Testis (tissue), 5 donors: ENCODE measurements at places on chromosomes 1 and 21.

- DNase-seq: no peak
Observed at GRCh38 chr1:67780637-67781036, 52.6 kb downstream of the GNG12 start.

- DNase-seq: no peak
Observed at GRCh38 chr1:83718338-83718737, 280.6 kb downstream of the TTLL7 start.

DNA sequence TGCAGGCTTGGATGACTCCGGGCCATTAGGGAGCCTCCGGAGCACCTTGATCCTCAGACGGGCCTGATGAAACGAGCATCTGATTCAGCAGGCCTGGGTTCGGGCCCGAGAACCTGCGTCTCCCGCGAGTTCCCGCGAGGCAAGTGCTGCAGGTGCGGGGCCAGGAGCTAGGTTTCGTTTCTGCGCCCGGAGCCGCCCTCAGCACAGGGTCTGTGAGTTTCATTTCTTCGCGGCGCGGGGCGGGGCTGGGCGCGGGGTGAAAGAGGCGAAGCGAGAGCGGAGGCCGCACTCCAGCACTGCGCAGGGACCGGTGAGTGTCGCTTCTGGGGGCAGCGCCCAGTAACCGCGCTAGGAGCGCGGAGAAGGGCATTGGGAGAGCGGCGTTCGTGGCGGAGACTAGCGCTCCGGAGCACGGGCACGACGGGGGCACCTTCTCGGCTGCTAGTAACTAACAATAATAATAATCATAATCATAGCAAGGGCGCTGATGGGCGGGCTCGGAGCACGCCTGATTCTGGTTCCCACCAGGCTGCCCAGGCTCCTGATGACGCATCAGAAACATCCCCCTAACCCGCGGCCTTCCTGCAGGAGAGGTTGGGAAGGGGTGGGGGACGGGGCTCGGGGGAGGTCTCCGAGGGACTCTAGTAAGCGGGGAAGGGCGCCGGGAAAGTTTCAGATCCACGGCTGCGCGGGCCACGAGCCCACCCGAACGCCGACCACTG is at the start of gene MX1:
MX1 (plus strand) TSS at position 286 of the 722 bp plus-strand sequence. CDS start 5,832 bp downstream, outside the sequence.
- DNase-seq: peak; percentile 70

DNA sequence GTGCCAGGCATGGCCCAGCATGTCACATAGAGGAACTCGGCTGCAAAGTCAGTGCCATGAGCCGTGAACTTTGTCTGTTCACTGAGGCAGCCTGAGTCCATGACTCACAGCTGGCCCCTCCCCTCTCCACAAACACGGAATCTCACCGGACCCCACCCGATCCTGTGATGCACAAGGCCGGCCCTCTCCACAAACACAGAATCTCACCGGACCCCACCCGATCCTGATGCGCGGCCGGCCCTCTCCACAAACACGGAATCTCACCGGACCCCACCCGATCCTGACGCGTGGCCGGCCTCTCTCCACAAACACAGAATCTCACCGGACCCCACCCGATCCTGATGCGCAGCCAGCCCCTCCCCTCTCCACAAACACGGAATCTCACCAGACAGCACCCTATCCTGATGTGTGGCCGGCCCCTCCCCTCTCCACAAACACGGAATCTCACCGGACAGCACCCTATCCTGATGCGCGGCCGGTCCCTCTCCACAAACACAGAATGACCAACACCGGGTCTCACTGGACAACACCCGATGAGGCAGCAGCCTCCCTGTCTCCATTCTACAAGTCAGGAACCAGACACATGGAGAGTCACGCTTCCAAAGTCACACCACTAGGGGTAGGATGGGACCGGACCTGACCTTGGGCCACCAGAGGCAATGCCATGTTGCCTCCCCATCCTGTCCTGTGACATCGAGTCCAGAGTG is 39.6 kb upstream of the GPR153 start:
- no peak for DNase-seq

DNA sequence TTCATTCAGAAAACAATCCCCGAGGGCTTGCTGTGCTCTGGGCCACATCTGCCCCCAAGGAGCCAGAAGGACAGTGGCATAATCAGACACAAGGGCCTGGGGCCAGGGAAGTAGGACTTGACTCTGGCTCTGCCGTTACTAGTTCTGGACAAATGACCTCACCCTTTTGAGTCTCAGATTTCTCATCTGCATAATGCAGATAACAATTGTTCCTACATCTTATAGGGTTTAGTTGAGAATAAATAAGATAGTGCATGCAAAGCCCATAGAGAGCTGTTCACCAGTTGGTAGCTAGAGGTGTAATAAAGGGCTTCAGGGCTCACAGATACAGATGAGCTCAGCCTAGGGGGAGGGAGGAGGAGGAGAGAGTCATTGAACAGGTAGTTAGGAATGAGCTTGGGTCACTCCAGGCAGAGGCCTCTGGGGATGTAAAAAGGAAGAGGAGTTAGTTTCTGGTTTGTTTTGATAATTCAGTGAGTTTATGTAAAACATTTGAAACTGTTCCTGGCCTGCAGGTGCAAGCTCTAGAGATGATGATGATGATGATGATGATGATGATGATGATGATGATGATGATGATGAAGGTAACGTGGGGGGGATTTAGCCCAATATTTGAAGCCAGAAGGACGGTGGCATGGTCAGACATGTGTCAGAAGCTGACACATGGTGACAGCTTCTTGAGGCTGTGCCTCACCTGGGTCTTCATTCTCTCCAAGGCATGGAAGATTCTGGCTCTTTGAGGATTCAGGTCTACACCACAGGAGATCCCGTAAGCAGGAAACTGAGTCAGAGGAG is 858 bp downstream of the LACTBL1 start:
- no peak for DNase-seq

DNA sequence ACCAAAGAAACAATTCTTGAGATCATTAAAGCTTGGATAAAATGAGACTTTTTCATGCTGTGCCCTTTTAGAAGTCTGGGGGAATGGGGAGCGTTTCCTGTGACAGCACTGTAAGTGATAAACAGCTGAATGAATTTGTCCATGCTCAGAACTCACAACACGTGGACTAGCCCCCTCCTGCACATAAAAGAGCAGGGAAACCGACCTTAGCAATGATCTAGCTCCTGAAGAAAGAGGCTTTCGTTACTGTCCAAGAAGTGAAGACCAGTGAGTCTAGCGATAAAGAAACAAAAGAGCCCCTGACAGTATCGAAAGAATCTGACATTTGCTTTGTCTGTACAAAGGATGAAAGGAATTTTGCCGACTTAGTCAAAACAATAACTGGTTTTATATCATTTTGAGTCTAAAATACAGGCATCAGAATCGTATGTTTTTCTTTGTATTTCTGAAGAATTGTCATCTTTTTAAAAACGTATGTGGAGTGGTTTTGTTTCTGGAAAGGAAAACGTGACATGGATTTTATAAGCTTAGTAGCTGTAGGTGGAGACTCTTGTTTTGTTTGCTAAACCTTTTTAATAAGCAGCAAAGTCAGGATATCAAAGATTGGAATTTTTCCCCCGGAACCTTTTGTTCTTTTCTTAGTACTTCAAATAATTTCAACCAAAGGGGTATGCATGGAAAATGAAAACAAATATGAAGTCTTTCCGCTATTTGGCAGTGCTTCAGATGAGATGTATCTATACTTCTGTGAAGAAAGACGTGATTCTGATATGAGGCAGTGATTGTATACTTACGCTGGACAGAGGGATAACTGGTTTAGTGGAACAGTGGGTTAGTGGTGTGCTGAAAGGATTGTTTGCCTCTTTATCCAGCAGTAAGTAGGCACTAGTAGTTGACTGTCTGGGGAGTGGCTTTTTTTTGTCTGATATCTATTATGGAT is 61.0 kb downstream of the MAST2 start:
- DNase-seq: no peak

GRCh38 chr1:114113411-114114184 is 40.1 kb downstream of the SYT6 start:
- no peak for DNase-seq

DNA sequence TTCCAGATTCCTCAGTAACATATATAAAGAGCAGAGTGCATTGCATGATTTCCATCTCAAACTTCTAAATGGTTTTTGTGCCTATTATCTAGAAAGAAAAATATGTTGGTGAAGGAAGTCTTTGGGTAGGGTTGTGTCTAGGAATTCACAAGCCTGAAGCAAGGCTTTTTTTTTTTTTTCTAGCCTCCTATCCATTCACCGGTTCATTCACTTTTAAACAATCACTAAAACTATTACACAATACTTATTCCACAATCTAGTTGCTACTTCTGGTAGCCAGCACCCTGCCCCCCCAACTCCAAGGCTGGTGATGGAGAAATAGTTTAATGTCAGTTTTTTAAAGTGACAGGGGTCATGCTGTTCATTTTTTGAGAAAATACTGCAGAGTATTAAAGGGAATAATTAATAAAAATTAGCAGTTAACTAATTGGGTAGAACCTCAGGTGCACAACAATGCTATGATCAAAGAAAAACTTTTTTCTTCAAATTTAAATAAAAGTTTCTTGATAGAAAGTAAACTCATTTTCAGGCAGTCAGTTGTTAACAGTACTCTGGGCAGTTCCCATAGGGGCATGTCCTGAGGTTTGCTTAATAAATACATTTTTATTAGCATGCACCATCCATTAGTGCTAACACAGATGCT is 10.9 kb downstream of the IRF2BP2 start:
- no peak for DNase-seq

DNA sequence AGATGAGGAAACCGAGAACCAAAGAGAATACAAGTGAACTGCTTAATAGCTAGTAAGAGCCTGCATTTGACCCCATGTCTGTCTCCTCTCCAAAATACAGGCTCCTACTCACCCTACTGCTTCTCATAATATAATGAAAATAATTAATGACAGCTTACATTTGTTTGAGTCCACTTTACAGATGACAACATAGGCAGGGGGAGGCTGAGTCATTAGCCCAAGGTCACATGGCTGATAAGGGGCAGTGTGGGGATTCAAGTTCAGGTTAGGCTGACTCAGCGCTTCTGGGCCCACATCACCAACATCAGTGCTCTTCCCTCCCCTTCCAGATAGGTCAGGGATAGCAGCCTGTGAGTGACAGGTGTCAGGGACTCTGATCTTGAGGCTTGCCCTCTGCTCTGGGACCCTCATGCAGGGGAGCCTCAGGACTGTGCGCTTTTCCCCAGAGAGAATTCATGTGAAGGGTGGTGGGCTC is 16.2 kb downstream of the AZIN2 start:
- DNase-seq: no peak

DNA sequence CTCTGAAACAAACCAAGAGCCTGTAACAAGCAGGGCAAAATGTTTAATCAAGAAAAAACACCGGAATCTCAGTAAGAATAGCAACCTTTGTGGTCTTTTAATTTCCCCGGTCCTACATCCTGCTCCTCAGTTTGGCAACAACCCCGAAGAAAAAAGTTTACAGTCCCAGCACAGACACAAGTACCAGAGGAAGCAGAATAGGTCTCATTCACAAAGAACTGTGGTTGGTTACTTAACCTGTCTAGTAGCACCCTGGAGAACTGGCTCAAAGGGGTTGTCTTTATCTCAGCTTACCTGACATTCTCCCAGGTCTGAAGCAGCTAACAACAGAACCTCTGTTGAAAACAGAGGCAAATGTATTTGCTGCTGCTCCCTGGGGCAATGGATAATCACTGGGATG is 399.3 kb downstream of the AJAP1 start:
- no peak for DNase-seq

GRCh38 chr1:234726359-234726943 is 116.5 kb upstream of the IRF2BP2 start:
- DNase-seq: peak; percentile 61
